ENCODE measurements at places on chromosomes 3 and 15.

DNA sequence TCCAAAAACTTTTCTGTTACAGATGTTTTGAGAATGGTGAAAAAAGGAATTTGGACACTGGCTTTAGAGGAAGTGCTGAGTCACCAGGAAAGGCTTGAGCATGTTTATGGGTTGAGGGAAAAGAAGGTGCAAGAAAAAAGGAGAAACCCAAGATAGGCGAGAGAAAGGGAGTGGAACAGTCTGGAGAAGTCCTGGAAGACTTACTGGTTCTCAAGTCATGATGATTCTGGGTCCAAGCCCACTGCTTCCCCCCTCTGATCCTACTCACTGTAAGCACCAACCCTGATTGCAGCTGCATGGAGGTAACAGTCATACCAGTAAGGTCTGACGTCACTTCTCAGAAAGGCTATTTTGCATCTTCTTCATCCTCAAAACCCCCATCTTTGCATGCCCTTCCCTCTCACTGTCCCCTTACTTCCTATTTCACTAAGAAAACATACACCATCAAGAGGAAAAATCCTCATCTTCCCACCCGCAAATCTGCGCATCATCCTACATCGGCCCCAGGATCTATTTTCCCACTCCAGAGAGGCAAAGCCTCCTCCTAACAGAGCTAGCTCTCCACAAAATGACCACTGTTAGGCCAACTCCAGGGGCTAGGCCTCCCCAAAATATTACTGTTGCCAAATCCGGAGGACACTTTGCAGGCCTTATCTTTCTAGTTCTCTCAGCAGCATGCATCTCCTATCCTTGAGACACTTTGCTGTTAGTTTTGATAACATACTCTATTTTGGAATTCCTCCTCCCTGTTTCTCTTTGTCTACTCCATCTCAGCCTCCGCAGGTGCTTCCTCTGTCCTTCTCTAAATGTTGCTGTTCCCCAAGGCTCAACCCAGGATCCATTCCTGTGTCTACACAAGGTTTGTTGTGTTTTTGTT is 3.2 kb upstream of the ATP13A3 start:
- DNase-seq: no peak

DNA sequence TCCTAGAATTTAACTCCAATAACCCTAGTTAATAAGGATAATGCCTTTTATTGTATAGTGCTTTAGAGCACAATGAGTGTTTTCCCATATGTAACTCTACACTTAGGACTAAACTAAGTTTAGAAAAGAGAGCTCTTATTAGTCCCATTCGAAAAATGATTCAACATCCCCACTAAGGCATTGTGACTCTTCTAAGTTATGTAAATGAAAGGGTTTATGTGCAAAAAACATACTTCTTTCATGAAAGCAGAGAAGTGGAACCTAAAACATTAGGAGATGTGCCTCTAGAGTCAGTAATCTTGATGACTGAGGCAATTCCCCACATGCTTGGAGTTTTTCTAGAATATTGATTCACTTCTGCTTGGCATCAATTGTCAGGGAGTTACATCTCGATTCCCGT is 344.1 kb upstream of the ZNF717 start:
- DNase-seq: no peak

GRCh38 chr15:28934645-28935044 is 48.9 kb downstream of the APBA2 start:
- no peak for DNase-seq

GRCh38 chr3:127814325-127814781 is 8.0 kb downstream of the MGLL start:
- no peak for DNase-seq

DNA sequence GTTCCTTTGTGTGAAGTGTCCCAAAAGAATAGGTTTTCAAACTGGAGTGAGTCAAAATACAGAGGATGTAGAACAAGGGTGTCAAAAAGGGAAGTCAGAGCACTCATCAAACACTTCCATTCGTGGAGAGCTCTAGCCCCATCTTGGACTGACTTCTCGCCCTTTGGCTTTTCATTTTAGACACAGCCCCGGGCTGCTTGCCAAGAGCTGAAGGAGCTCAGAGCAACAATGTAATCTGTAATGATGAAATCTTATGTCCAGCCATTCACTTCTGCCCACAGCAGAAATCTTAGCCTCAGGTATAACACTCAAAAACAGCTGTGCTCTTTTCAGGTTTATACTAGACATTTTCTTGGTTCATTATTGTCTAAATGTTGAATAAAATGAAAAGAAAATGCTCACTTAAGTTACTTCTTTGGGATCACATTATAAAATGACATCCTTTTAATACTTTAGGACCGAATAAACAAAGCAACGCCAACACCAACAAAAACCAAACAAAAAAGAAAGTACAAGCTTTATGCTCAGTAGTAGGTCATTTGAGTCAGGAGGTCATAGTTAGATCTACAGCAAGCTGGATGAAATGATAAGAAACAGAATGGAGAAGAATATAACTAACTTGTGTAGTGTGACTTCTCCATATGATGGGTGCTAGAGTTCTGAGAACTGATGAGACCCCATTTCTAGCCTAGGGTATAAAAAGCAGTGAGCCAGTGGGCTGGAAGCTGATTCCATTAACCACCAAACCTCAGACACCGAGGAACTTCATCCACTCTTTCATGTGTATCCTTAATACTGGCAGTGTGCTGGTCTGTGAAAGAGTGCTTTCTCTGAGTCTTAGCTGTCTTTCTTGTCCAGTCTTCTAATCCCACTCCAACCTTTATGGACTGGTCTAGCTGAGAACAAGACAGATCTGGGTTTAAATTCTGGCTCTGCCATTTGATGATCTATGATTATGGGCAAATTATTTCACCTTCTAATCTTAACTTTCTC is 131.8 kb upstream of the SLC7A14 start:
- DNase-seq: no peak

DNA sequence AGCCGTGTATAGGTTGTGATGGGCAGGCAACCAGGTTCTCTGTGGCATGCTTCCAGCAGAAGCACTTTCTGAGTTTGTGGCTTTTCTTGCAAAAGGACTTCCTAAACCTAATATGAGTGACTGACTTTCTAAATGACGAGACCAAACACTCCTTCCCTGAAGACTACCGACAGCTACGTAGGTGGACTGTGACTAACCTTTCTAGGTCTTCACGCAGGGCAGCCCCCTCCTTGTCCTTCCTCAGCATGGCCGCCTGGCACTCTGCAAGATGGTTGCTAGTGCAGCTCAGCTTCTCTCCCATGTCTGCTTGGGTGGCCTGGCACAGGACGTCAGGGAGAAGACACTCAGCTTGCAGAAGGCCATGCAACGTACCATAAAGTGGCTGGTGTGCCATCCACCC is 20.9 kb downstream of the CXCR6 start:
- no peak for DNase-seq

DNA sequence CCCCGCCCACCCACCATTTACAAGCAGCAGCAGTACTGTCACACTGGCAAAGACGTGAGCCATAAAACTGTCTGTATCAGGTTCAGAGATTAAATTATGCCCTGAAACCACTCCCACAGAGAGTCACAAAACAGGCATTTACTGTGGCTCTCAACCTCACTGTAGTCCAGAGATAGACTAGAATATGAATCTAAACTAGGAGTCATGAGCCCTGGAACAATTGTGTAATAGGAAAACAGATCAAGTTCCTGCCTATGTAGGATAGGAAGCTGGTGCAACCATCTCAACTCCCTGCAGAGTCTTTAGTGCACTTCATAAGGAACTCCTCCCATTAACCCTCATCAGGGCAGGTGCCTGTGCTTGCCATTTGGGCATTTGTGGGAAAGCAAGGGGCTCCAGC is 61.7 kb downstream of the FAM227B start:
- DNase-seq: no peak

DNA sequence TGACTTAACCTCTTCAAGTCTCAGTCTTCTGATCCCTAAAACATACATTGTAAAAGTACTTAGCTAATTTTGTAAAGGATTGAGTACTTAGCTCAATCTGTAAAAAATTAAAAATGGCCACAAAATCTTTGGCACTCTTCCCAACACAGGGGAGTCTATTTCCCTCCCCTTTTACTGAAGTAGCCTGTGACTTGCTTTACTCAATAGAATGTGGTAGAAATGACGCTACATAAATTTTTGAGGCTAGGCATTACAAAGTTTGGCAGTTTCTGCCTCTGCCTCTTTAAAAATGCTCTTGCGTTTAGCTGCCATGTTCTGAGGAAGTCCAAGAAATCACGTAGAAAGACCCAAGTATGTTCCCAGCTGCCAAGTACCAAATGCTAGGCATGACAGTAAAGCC is 80.2 kb downstream of the CBLB start:
- DNase-seq: no peak

DNA sequence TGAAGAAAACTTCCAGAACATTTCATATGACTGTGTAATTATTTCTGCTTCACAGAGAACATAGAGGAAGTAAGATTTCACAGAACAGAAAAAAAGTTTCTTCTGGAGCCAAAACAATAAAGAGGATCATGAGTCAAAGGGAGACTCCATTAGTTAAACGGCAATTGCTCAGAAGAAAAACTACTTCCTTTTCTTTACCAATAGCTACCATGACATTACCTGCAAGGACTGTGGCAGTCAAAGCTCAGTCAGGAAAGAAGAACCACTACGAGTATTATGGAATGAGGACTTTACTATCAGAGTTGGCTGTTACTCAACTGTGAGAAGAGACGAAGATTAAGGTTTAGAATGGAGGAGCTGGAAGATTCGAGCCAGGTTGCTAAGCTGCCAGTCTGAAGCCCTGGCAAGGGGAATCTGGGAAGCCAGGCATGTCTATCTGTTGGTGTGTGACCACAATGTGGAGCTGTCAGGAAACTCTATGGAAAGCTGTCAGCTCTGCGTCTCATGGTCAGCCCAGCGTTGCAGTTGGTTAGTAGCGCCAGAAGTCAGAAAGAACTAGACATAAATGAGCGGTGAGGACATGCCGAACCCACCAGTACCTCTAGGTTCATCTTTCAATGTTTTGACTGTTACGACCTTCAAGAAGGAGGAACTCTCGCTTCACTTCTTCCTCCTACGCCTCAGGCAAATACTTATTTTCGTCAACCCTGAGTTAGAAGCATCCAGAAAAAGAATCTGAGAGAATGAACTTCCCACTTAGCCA is 604.3 kb downstream of the FGF12 start:
- DNase-seq: no peak

- DNase-seq: no peak
These were observed 34.3 kb downstream of the ZBTB38 start for GRCh38 chr3:141402476-141403171.

GRCh38 chr3:194306771-194307640 is 44.1 kb downstream of the CPN2 start:
- DNase-seq: no peak

DNA sequence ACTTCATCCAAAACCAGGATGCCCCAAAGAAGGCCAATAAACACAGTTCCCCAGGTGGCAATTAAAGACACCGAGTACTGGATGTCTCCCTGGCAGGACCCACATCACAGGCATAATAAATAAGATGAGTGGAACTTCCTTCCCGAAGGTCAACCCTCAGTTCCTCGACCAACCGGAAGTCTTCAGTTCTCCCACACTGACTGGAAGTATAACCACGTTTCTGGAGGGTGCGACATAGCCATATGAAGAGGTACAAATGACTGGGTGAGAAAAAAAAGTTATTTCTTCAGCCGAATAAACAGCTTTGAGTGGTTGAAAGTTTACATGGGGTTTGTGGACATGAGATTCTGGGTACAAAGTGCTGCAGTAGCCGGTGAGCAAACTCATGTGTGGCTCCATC is 34.6 kb upstream of the MUC13 start:
- no peak for DNase-seq

DNA sequence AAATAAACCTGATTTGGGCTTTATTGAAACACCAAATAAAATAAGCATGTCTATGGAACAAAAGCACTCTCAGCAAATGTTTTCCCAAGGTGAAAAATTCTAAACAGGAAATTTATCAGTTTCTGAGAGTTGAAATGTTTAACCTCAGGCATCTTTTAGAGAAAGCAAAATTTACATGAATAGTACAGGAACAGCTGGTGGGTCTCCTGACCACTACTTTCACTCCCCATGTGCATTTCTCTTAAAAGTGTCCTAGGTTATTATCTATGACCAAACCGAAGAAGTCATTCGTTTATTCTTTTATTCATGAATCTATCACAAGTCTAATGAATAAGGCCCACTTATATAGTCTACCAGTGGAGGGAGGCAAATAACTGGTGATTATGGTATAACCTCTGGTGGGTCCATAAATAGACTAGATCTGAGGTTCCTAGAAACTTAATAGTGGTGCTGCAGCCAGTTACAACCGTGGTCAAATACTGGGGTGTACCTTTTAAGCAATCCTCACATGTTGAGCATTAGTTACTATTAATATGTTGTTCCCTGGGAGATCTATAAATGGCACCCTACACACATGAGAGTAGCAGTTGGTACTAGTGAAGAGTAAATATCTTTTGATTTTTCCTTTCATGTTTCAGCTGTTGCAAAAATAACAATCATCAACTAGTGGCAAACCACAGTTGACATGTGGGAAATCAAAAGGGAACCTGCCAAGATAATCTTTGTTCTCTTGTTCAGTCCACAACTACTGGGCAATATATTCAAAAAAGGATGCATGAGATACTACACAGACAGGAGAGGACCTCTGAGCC is 169.3 kb upstream of the STAC start:
- no peak for DNase-seq

- DNase-seq: no peak
These were observed 25.2 kb downstream of the RASGRF1 start for GRCh38 chr15:79065361-79065705.

GRCh38 chr3:173652093-173652492 is 254.5 kb downstream of the NLGN1 start:
- DNase-seq: no peak

GRCh38 chr3:171173736-171174135 is 147.2 kb upstream of the SLC2A2 start:
- DNase-seq: no peak

GRCh38 chr3:27723001-27723445 is 900 bp upstream of the EOMES start:
- no peak for DNase-seq

GRCh38 chr3:41290736-41291135 is 91.4 kb downstream of the CTNNB1 start:
- DNase-seq: no peak

GRCh38 chr3:129650256-129650872 is 43.9 kb upstream of the PLXND1 start:
- DNase-seq: peak; percentile 22

GRCh38 chr3:15796771-15797641 is 773 bp downstream of the ANKRD28 start:
- no peak for DNase-seq

GRCh38 chr3:136954980-136955780 is 2.6 kb upstream of the IL20RB start:
- no peak for DNase-seq

DNA sequence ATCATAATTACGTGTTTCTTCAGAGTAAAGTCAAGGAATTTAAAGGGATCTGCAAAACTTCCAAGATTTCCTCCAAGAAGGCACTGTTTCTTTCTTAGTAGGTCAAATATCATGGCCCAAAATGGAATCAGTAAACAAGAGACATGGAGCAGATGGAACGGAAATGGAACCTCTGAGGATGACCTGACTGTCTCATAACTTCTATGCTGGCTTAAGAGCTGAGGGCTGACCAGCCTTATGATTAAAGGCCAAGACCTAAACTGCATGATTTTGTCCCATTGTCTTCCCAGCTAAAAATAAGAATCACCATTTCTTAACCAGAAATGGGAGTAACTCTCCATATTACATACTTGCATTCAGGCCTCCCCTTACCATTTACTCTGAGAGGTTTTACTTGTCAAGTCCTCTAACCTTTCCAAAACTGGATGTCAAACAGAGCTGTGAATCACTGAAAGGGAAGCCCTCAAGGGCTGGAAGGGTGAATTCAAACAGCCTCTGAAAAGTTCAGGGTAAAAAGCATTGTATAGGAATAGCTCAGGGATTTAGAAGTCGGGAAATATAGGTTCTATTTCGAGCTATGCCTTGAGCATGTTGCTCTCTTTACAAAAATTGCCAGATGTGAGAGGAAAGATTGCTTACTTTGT is 103.7 kb downstream of the MEIS2 start:
- no peak for DNase-seq
